GM04503 (cell line): ENCODE measurements at places on chromosomes 1 and 21.

DNA sequence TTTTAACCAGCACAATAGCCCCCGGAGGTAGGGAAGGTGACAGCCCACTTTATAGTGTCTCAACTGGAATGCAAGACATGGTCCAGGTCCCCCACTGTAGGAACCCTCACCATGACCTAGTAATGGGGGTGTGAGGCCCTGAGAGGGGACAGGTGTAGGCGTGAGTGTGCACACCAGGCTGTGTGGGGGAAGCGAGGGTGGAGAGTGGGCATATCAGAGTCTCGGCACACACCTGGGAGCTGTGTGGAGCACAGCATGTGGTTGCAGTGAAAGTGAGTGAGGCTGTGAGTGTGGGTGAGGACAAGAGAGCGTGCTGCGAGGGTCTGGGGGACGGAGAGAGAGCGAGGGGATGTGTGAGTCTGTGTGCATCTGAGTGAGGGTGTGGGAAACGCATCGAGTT is 17.1 kb upstream of the RSPO1 start:
- DNase-seq = no peak

DNA sequence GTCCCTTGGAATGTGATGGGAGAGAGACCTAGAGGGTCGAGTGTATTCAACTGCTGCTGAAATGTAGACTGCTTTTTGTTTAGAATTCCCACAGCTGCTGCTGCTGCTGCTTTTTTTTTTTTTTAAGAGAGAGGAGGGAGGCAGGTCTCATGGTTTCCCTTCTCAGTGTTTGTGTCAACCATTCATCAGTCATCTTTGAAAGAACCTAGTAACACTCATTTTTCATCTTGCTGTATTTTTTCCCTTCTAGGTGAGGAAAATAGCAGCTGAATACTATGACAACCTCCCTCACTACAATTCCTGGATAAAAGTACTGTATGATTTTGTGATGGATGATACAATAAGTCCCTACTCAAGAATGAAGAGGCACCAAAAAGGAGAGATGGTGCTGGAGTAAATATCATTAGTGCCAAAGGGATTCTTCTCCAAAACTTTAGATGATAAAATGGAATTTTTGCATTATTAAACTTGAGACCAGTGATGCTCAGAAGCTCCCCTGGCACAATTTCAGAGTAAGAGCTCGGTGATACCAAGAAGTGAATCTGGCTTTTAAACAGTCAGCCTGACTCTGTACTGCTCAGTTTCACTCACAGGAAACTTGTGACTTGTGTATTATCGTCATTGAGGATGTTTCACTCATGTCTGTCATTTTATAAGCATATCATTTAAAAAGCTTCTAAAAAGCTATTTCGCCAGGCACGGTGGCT is 9.2 kb downstream of the DEGS1 start:
- DNase-seq = no peak

GRCh38 chr1:225378880-225379279 is 49.0 kb downstream of the LBR start:
- DNase-seq = peak; percentile 63

DNA sequence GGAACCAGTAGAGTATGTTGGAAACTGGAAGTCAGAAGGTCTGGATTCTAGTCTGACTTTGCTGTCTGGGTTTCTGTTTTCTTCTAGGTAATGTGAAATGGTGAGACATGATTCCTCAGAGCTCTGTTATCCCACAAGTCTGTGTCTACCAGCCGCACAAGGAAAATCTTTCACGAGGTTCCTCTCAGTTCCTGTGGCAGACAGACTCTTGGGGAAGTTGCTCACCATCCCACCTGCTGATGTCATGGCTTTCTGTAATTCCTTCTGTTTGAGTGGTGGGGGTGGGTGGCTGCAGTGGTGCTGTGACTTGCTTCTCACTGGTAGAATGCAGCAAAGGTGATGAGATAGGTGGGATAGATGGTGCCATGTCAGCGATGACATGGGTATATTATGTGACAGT is 17.1 kb upstream of the SCMH1 start:
- DNase-seq = no peak

GRCh38 chr1:165290148-165290547 is 66.4 kb downstream of the LMX1A start:
- peak; percentile 9 for DNase-seq

DNA sequence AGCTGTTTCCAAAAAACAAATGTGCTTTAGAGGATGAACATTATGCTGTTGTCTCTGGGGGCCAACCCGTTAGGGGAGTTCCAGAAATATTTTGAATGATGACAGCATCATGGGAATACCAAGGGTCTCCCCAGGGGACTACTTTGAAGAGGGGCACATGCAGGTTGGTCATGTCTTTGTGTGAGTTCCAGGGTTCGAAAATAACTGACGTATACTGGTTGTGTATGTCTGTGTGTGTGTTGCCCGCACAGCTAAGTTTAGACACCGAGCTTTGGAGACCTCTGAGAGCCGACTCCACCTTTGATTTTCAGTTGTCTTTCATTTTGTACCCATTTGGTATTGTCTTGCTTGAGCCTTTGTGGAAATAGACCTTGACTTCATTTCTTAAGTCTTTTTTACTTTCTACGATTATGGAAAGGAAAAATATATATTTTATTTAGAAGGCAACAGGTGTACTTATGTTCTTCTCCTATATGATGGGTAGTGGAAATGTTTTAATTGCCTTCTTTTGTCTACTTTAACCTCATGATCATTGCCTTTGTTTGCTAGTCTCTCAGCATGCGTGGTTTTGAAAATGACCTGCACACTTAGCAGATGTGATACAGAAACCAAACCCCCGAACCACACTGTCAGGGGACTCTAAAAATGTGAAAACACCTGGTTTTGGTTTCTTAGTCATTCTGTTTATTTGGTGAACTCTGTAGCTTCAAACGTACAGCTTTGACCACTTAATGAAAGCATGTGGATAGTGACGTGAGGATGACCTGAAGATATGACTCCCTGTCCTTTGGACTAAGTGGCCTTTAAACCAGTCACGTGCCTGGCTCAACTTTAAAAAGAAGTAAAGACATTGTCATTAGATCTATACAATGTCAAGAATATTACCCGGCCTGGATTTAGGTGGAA is 56.5 kb downstream of the GALNT2 start:
- no peak for DNase-seq

- no peak for DNase-seq
These were observed 27.1 kb upstream of the RUNX3 start for GRCh38 chr1:24957016-24957807.

- DNase-seq = no peak
These were observed 34.4 kb upstream of the OLIG2 start for GRCh38 chr21:32991361-32991760.

- DNase-seq = no peak
These were observed 59.4 kb downstream of the ZZZ3 start for GRCh38 chr1:77623066-77623465.

DNA sequence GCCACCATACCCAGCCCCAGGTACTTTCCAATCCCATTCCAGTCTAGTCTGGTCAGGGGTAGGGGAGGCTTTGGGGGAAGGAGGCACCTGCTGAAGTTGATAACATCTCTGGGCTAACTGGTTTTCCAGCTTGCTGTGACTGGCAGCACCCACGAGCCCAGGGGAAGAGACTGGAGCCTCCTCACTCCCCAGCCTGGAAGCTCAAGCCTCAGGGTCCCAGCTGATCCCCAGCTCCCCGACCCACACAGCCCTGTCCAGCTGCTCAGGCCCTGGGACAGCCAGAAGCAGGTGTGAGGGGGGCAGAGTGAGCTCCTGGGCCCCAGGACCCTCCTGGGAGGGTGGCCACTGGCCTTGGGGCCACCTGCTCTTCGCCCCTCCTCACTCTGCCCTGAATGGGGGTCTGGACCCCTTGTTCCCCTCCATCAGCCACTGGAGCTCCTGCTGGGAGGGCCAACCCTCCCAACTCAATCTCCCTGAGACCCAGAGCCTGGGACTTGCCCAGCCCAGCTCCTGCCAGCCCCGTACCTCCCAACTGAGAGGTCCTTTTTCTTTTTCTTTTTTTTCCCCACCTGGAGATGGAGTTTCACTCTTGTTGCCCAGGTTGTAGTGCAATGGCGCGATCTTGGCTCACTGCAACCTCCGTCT is 23.5 kb upstream of the RNU1-4 start:
- DNase-seq = no peak

GRCh38 chr1:185157599-185158412 is 839 bp downstream of the SWT1 start:
- DNase-seq = no peak

DNA sequence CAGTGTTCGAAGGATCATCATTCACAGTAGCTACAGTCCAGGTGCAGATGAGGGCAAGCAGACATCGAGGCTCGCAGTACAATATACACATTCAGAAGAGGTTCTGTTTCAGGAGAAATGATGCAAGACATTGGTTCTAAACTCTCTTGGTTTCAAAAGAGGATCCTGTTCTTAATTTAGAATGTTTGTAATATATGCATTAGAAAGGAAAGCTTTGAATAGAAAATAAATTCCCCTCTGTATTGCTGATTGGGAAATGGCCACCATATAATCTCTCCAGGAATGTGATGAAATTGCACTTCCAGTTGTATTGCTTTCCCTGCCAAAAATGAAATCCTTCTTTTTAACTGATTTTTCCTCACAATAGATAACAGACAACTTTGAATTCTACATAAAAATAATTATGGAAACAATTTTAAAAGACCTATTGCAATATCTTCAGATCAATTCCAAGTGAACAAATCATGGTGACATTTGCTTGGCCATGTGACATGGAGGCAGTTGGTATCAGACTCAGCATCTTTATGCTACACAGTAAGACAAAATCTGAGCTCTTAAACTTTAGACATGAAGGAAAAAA is 27.6 kb upstream of the SIPA1L2 start:
- DNase-seq = no peak

- DNase-seq = no peak
These were observed 27.4 kb downstream of the MAP7D1 start for GRCh38 chr1:36183309-36183856.

- DNase-seq = no peak
These were observed 21.9 kb downstream of the RHEX start for GRCh38 chr1:206074839-206075238.
